ENCODE measurements at places on chromosomes 6 and 20. TPM values are rescaled to one million over a fixed set of nuclear protein-coding genes. Genes with fewer than 3 reads are reported as not detected.

- DNase-seq, result no peak
These were observed 11.3 kb downstream of the CHMP4B start for GRCh38 chr20:33822423-33822822.

RAB23 gene
- total RNA-seq, result 21.5 TPM

DNA sequence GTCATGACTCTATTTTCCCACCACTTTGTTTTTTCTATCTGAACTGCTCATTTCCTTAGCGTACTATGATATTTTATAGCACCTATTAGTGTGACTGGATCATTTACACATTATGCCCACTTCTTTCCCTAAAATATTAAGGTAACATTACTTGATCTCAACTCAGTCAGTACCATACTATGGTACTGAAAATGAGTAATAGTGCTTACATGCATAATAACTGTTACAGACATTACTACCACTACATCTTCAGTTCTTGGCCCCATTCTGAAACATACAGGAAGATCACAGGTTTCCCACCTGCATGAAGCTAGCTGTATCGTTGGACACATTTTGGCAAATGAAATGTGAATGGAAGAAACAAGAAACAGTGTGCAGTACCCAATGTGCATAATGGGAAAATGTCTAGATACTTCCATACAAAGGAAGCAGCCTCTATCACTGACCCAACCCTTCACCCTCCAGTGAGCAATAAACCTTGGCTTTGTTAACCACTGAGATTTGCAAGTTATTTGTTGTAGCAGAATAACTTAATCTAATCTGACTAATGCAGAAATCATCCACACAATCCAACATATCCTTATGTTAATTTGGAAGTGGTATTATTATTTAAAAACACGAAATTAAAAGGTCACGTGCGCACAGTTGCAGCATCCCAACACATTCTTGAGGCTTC, 108.6 kb upstream of the DOK5 start:
- no peak for DNase-seq

PRRT1 gene
- 0.27 TPM for total RNA-seq

- no peak for DNase-seq
These were observed 157.9 kb upstream of the MLN start for GRCh38 chr6:33961691-33962090.

DNA sequence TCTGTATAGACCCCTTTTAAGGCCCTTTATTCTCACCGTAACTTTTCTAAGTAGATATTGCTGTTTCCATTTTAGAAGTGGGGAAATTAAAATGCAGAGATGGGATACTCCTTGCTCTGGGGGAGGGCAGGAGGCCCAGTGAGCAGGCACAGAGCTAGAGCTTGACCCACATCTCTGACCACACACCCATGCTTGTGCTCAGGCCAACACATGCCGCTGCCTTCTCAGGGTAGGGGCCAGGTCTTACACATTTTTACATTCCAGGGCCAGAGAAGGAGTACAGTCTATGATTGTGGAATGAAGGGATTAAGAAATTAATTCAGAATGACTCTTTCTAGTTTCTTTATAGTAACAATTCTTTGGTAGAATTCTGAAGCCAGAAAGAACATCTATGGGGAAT, 104.8 kb downstream of the SOBP start:
- no peak for DNase-seq

- no peak for DNase-seq
These were observed 100.2 kb downstream of the FIG4 start for GRCh38 chr6:109791301-109791700.

GRM1 gene
- total RNA-seq, result under 0.01 TPM

DNA sequence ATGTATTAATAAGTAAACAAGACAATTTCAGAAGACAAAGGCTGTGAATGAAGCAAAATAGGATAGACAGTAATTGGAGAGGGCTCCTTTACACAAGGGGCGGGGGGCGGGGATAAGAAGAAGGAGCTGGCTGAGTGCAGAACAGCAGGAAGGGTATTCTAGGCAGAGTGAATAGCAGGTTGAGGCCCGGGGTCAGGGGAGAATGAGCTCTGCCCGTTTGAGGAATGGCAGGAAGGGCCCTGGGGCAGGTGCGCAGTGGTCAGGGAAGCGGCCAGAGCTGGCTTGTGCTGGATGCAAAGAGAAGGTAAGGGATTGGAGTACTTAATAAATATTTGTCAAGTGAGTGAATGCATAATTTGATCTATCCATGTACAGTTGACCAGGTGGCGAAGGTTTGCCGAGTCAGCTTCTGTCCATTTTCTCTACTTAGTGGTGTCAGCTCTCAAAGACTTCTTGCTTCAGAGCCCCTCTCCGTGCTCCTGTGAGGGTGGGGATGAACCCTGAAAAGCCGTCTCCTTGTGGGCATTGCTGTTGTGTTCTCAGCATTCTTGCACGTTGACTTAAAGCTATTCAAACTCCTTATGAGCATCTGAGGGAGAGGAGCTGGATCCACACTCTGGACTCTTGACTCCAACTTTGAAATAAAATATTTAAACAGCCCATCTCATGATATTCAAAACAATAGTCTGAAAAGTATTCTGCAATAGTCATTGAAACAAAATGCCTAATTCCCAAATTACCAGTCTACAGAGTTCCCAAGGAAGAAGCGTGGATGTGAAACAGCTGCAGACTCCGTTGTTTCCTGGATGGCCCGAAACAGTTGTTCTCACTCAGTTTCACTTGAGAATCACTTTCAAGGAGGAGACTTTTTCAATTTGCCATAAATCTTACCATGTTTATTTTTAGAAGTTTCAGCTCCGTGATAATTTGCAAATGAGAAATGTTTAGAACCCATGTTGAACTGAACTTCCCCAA, 105.1 kb downstream of the EDN3 start:
- DNase-seq, result no peak

DNA sequence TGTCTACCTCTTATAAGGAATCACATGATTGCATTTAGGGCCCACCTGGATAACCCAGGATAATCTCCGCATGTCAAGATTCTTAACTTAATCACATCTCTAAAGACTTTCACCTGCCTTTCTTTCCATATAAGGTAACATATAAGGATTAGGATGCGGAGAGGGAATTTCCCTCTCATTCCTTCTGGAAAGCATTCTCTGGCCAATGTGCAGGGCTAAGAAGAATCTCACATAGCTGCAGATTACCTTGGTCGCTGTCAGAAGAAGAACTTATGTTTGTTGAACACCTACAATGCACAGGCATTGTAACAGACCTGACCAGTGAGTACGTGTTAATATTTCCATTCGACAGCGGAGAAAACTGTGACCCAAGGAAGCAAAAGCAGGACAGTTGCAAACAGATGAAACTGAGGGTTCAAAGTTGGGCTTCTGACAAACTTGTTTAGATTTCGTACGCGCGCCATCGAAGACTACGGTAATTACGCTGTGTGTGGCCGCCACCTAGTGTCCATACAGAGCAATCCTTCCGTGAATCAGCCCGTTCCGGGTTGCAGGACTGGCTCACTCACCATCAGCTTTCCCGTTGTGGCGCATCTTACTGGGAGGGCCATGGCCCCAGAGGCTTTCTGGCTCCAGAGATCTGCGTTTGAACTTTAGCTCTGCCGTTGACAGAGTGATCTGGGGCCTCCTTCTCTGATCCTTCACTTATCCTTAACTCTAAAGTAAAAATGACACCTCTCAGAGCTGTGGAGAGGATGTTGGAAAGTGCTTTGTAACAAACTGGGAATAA, 9.5 kb downstream of the C20orf202 start:
- DNase-seq, result no peak

DNA sequence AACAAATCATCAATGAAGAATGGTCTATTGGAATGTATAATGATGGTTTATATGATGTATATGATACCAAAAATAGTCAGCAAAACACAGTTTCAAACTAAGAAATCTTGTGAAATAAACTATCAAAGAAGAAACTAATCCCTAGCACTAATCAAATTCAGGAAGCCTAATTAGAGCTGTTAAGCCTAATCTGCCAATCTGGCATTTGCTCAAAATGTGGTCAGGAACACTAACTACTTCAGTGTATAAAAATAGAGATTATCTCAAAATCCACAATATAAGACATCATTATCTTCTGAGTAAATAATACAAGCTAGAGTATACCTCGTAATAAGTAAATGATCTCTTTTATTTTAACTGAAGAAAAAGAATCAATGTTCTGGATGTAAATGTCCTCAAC, 12.8 kb upstream of the AKAP7 start:
- DNase-seq, result no peak

DNA sequence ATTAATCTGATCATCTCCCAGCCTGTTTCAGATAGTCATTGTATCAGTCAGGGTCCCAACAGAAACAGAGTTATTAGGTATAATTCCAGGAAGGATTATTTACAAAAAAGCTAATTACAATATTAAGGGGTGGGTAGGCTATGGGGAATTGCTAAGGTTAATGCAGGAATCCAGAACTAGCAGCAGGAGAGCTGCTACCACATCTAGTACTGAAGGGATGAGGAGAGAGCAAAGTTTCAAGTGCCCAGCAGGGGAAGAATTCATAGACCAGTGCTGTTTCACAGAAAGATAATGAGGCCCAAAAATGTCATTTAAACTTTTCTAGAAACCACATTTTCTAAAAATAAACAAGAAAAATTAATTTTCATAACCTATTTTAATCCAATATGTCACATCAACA, 284.2 kb downstream of the HACE1 start:
- DNase-seq, result no peak

- DNase-seq, result no peak
These were observed 216.8 kb downstream of the HACE1 start for GRCh38 chr6:104642871-104643270.

- no peak for DNase-seq
These were observed 19.8 kb downstream of the SH3BGRL2 start for GRCh38 chr6:79650950-79651349.

GRCh38 chr6:15342114-15342513, 96.2 kb downstream of the JARID2 start:
- DNase-seq, result no peak

- DNase-seq, result no peak
These were observed 24.1 kb upstream of the MYLIP start for GRCh38 chr6:16104624-16105433.

UNC5CL gene
- total RNA-seq, result 1.8 TPM

GRCh38 chr20:846894-847278, 13.4 kb downstream of the FAM110A start:
- DNase-seq, result no peak

DNA sequence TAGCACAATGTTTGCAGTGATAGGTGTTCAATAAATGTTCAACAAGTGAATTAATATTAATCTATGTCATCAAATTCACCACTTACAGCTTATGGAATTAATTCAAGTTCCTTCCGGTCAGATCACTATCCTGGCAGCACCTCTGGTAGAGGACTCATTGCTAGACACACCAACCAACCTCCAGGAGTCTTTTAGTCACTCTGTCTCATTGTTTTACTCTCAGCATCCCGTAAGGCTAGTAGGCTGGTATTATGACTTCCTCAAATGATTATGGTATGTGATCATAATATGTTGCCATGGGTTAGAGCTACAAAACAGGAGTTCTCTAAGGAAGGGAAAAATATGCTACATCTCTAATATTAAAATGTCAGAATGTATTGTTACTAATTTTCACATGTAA, 21.7 kb upstream of the MMS22L start:
- DNase-seq, result no peak

GRCh38 chr20:46640536-46641311, 10.5 kb downstream of the SLC13A3 start:
- no peak for DNase-seq

DNA sequence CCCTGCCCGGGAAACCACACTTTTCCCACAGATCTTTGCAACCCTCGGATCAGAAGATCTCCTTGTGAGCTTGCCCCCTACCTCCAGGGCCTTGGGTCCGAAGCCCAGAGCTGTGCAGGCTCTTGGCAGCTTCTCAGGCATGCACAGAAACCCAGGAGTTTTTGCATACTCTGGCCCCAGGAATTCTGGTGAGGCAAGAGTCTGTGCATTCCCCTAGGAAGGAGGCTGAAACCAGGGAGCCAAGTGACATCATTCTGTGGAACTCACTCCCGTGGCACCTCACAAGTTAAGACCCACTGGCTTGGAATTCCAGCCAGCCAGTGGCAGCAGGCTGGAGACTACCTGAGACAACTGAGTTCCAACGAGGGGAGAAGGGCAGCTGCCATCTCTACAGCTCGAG, 100.1 kb downstream of the TNFRSF21 start:
- DNase-seq, result no peak

CALHM4 gene
- total RNA-seq, result not detected

DNA sequence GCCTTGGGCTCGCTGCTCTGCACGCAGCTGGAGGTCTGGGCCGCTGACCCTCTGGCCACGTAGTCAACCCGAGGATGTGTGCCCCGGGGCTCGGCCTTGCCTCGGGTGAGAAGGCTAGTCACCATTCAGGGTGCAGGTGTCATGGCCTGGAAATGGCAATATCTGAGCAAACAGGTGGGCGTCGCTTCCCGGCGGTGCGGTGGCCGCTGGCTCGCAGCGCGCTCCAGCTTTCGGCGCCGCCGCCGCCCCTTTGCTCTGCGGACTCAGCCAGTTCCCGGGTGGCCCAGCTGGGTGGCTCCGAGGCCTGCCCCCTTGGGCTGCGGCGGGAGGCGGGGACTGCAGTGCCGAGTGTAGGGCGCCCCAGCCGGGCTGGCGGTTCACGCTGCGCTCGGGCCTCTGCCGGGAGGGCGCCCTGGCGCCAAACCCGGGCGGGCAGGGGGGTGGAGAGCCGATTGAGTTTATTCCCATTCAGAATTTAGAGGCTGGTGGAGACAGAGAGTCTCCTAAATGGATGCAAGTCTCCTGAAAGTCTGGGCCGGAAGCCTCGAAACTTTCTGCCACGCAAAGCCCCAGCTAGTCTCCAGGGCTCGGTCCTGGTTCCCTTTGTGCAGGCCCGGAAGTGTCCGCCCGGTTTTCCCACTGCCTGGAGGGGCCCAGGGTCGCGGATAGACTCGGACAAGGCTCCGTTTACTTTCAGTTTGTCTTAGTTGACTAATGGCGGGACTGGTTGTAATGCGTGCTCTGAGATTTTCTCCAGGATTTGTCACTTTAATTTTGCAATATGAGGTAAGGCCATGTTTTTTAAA, 11.3 kb upstream of the TFAP2A start:
- no peak for DNase-seq

GRCh38 chr6:32183483-32184083, 470 bp downstream of the AGER start:
- no peak for DNase-seq

- no peak for DNase-seq
These were observed 131.6 kb downstream of the KIF16B start for GRCh38 chr20:16441546-16442164.

DNA sequence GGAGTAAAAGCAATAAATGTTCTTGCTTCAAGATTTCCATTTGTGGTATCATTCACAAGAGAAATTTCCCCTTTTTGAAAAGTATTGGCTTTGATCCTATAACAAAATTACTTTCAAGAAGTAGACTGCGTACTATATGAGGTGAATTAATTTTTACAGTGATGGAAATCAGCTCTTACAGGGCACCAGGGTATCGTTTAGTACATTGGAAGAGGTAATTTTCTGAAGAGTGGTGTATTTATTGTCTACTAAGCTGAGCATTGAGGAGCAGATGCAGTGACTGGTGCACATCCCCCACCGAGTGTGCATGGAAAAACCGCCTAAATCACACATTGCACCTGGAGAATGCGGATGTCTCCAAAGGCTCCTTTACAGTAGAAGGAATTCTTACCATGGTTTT, 209.5 kb downstream of the SAMD5 start:
- no peak for DNase-seq

DACT2 gene
- total RNA-seq, result 0.84 TPM

All from kidney epithelial cell (primary cell).